ENCODE measurements at places on chromosomes 7 and 10.

DNA sequence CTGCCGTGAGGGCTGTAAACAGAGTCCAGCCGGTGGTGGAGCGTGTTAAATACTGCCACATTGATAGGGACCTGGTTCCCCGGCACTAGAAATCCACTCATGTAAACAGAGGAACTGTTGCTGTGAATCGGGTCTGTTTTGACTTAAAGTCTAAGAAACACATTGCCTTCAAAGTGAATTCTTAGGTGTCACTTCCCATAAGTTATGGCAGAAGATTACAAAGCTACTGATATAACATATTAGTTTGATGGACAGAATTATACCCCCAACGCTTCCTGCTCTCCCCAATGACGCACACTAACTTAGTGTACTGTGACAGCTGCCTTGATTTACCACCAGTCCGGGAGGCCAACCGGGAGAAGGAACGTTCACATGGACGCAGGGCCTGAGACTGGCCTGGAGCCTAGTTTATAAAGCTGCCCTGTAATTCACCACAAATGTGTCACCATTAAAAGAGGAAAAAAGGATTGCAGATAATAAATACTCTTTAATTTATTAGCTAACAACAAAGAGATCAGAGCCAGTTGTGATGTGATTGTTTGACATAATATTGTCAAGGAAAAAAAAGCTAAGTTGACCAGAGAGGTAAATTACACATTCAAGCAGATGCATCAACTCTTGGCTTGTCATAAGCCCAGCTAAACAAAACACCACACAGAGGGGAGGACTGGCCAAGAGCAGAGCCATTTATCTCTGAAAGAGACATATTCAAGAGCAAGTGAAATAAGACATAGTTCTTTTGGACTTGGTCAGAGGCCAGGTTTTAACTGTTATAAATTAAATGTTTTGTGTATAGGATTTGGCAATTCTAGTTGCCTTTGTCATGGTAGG, 820.6 kb downstream of the LRMDA start:
- no peak for DNase-seq

GRCh38 chr7:15558756-15559155, 3.1 kb downstream of the AGMO start:
- DNase-seq, result no peak

GRCh38 chr7:28754447-28754846, 203.7 kb downstream of the TRIL start:
- DNase-seq, result no peak

DNA sequence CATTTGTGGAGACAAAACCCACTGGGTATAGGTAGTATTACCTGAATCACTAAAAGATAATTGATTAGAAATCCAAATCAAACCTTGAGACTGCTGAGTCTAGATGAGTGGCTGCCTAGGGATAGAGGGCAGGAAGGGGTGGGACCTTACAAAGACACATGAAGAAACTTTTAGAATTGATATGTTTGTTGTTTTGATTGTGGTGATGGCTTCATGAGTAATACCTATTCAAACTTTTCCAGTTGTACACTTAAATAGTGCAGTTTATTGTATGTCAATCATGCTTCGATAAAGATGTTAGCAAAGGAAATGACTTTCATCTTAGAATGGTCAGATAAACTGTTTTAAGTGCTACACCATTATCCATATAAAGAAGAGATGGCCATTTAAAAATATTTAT, 188.7 kb upstream of the KAT6B start:
- DNase-seq, result no peak

DNA sequence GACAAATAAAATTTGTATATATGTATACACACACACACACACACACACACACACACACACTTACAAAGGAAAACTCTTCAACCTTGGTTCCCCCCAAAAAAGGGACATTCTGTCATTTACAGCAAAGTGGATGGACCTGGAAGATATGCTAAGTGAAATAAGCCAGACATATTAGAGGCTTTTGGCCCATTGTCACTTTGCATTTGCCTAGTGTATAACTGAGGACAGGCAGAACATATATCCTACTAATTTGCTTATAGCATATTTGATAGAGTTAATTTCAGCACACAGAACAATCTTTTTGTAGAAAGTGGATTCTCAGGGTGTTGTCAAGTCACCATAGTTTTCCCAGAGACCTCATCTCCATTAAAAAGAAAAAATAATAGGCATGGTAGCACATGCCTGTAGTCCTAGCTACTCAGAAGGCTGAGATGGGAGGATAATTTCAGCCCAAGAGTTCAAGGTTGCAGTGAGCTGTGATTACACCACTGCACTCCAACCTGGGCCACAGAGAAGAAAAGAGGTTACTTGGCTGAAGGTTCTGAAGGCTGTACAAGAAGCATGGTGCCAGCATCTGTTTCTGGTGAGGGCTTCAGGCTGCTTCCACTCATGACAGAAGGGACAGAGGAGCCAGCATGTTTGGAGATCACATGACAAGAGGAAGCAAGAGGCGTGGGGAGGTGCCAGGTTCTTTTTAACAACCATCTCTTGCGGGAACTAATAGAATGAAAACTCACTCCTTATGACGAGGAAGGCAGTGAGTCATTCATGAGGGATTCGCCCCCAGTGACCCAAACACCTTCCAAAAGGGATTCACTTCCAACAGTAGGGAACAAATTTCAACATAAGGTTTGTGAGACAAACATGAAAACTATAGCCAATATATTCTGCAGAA, 135.6 kb downstream of the TMEM168 start:
- no peak for DNase-seq

- DNase-seq, result no peak
These were observed 17.0 kb upstream of the ZMIZ1 start for GRCh38 chr10:79051766-79052165.

DNA sequence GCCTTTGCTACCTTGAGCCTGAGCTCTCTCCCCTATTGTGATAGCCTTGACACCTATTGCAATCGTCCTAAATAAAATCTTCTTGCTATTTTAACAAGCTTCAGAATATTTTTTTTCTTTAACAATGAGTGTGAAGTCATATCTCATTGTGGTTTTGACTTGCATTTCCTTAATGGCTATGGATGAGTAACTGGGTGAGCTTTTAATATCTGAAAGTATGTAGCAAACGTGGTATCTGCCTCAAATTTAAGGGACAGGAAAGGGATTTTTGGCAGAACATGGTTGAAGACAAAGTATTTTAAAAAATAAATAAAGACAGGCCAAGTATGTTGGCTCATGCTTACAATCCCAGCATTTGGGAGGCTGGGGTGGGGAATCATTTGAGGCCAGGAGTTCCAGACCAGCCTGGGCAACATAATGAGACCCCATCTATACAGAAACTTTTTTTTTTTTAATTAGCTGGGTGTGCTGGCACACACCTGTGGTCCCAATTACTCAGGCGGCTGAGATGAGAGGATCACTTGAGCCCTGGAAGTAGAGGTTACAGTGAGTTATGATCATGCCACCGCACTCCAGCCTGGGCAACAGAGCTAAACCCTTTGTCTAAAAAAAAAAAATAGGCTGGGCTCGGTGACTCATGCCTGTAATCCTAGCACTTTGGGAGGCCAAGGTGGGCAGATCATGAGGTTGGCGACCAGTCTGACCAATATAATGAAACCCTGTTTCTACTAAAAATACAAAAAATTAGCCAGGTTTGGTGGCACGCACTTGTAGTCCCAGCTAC, 319.3 kb upstream of the NRP1 start:
- DNase-seq, result no peak

DNA sequence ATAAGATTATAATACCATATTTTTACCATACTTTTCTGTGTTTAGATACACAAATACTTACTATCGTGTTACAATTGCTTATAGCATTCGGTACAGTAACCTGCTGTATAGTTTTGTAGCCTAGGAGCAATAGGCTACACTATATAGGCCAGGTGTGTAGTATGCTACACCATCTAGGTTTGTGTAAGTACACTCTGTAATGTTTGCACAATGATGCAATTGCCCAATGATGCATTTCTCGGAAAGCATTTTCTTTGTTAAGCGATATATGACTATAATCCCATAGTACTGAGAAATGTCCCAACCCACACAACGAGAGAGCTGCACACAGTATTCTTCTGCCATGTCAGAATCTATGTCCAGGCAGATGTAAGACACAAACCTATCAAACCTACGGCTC, 160.0 kb downstream of the NEBL start:
- no peak for DNase-seq

GRCh38 chr10:16901106-16901505, 83.9 kb upstream of the RSU1 start:
- no peak for DNase-seq

- DNase-seq, result no peak
These were observed 9.5 kb downstream of the STK32C start for GRCh38 chr10:132298038-132298881.

DNA sequence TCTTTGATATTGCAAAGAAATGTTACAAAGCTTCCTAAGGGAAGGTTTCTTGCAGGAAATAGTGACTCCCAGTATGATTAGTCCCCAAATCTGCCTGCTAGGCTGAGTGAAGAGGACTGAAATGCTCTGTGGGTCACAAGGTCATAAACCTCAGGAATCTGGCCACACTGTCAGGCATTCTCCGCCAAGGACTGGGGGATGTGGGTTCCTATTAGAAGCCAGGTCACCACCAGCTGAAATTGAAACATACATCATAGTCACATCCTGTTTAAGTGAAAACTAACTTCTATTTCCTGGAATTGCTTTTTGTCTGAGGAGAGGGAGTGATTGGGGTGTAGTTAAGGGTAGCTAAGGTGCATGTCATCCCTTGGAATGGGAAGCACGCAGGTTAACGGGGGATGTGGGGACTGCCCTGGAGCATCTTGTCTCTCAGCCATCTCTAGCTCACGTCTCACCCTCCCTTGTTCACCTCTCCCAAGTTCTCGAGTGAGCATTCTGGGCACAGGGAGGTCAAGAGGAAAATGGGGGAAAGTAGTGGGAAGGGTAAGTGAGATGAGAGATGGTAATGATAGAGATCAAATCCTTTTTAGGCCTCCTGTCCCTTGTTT, 12.0 kb upstream of the GSAP start:
- DNase-seq, result no peak

- DNase-seq, result no peak
These were observed 112.4 kb upstream of the YAE1 start for GRCh38 chr7:39453743-39454355.

GRCh38 chr10:124731551-124731950, 12.6 kb downstream of the FAM53B start:
- DNase-seq, result no peak

GRCh38 chr7:142722248-142722794, 27.0 kb upstream of the PRSS1 start:
- no peak for DNase-seq

DNA sequence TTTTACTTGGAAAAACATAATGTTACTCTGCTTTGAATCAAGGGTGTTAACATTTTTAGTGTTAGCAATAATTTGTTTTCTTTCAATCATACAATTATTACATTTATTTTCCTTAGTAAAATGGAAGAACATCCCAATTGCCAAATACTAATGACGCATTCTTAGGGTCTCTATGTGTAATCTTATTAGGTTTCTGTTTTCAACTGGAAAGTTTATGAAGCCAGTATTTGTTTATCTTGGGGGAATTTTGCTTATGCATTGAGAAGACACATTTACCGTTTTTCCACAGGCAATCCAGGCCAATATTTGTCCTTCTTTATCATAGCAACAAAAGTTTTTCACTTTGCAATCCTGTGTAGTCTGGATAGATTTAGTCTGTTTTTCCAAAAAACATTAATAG, 134.5 kb downstream of the CPED1 start:
- DNase-seq, result no peak

- DNase-seq, result no peak
These were observed 49.0 kb downstream of the ALOX5 start for GRCh38 chr10:45422866-45423659.

DNA sequence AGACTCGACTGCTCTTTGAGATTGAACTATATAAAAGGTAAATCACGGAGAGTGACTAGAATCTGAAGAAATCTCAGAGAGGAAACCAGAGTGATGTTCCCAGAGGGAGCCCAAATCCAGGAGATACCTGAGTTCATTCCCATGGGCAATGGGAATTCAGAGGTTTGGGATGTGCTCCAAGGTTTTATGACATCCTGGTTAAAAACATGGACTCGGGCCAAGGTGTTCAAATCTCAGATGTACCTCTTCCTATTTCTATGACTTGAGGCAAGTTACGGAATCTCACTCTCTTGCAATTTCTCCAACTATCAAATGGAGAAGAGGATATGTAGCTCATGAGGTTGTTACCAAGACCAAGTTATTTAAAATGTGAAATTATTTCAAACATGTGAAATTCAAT, 54.5 kb upstream of the RAB18 start:
- no peak for DNase-seq

- no peak for DNase-seq
These were observed 138.7 kb upstream of the CELF2 start for GRCh38 chr10:10878963-10879362.

DNA sequence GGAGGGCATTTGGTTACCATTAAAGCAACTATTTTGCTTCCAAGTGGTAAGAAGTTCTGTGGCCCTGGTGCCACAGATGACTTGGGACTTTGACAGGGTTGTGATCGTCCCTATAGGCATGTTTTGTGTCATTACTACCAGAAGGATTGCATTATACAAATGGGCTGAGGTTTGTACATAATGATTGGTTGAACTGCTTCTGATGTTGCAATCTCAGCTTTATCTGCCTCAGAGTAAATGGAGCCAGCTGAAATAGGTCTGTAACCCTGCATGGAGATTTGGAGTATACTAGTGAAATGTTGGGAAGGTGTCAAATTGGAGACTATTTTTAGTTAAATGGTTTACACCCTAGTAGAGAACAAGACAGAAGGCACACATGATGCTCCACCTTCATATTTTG, 46.1 kb upstream of the SEPTIN7 start:
- DNase-seq, result no peak

GRCh38 chr7:42605406-42606192, 306.3 kb downstream of the C7orf25 start:
- DNase-seq, result no peak

All from left ventricle myocardium superior (tissue), 1 donor.